Omental fat pad (tissue), 4 donors: ENCODE measurements at places on chromosomes 11 and 22.

- no peak for DNase-seq
Measured at GRCh38 chr22:29885610-29886009, 2.6 kb downstream of the MTMR3 start.

DNA sequence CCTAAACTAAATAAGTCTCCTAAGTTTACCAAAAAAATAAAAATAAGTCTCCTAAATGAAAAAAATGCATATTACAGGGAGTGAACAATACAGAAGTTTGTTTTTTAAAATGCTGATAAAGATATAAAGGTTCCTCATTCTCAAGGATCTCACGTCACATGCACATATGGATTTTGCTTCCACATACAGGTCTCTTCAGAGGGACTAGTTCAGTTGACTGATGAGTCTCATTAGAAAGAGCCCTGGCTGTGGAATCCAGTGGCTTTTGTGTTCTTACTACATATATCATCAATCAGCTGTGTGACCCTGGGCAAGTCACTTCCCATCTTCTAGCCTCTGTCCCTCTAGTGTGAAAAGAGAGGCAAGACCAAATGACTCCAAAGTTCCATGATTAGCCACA is 43.1 kb downstream of the MPPED2 start:
- DNase-seq, result no peak

DNA sequence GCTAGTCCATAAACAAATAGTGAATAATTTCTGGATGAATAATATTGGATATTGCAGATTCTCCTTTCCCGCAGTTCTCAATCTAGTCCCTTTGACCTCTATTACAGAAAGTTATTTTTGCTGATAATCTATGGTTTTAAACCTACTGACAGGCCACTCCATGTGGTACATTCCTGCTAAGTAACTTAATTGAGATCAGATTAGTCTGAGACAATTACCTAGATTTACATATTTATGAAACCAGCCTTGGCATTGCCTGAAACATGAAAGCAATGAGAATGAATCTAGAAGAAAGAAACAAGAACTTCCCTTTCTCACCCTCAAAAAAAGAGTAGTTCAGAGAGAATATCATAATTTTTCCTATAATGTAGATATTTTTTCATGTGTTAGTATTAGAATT is 964.2 kb downstream of the JRKL start:
- no peak for DNase-seq

DNA sequence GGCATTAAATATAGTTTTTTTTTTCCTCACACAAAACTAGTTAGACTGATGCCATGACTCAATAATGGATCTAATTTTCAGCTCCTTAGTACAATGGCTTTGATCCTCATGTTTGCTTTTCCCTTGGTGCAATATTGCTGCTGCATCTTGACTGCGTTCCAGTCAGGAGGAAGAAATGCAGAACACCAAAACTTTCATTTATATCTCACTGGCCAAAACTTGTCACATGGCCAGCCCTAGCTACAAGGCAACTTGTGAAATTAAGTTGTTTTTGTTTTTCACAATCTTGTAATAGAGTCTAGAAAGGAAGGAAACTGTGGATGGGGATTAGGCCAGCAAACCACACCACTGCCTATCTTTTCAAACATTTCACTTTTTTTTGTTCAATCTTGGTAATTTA is 36.7 kb downstream of the SMC1B start:
- DNase-seq, result no peak

DNA sequence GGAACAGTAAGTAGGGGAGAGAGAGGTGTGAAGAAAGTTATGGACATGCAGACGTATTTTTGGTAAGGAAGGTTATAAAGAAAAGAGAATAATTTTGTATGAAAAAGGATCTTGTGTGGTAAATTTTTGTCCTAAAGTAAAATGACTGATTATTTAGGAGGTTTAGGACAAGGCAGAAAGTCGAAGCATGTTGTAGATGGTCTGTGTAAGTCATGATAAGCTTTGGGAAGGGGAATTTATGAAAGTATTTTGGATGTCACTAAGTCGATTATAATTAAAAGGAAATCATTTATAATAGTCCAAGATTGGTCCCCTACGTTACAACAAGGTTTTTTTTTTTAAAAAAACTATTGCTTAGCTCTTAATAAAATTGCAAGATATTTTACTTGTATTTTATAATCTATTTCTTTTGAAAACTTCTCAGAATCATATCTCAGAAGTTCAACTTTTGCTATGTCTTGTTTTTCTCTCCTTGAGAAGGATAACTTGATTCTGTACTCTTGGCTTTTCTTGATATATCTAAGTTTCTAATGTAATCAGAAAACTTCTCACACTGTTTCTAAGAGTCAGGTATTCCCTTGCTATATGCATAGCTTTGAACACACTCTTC is 10.9 kb upstream of the CABP2 start:
- no peak for DNase-seq

GRCh38 chr11:124832571-124832970 is 32.4 kb upstream of the MSANTD2 start:
- no peak for DNase-seq

DNA sequence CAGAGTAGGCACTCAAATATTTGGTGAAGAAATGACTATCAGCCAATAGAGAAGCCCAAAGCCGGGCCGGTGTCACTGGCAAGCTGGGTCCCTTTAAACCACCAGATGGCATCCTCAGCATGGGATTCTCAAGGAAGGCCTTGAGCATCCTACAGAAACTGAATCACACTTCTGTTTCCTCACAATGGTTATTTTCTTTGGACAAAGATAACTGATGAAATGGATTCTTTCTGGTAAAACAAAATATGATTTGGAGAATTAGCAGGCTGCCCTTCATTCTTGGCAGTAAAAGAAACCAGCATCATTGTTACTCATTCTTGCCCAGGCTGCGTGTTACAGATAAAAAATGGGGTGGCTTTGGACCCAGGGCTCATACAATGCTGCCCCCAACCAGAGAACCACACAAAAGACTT is 30.3 kb upstream of the ASPHD2 start:
- no peak for DNase-seq

GRCh38 chr22:47259990-47260389 is 497.5 kb downstream of the TBC1D22A start:
- DNase-seq, result no peak

DNA sequence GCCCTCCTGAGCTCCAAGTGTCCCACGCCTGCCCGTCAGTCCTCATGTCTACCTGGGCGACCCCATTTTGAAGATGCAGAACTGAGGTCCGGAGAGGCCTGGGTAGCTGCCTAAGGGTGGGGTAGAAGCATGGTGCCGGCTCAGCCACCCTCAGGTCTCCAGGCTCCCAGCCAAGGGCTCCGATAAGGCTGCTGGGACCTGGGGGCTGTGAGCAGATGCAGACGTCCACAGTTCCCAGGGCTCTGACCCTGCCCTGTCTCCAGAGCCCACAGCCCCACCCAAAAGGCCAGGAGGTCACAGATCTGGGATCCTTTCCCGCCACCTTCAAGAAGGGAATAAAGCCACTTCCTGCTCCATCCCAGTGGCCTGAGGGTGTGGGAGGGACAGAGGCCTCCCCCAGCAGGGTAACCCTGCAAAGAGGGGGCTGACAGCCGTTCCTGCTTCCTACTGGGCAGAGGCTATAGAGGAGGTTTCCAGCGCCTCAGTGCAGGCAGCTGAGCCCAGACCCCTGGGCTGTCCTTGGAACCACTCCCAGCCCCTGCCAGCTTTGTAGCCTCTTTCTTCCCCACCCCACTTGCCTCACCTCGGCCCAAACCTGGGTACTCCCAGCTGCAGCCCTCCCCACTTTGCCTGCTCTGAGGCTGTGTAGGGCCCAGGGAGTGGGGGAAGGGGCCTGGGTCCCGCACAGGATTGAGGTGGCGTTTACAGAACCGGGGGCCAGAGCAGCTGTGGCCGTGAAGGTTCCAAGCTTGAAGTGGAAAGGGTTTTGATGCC is 85.5 kb downstream of the CDKN1C start:
- peak; percentile 11 for DNase-seq

- no peak for DNase-seq
Measured at GRCh38 chr11:94806419-94806818, 38.3 kb downstream of the AMOTL1 start.

- DNase-seq, result no peak
Measured at GRCh38 chr11:57392066-57392762, 1.8 kb upstream of the PRG2 start.

- DNase-seq, result no peak
Measured at GRCh38 chr11:123704341-123704740, 37.1 kb downstream of the ZNF202 start.
